ENCODE measurements at places on chromosomes 16 and 17.

- peak; percentile 52 for DNase-seq
Observed at GRCh38 chr17:7842380-7843256, 8.6 kb downstream of the KDM6B start.

- DNase-seq: no peak
Observed at GRCh38 chr17:74855323-74855722, 4.4 kb downstream of the GRIN2C start.

- DNase-seq: no peak
Observed at GRCh38 chr17:12320286-12320685, 299.6 kb downstream of the MAP2K4 start.

DNA sequence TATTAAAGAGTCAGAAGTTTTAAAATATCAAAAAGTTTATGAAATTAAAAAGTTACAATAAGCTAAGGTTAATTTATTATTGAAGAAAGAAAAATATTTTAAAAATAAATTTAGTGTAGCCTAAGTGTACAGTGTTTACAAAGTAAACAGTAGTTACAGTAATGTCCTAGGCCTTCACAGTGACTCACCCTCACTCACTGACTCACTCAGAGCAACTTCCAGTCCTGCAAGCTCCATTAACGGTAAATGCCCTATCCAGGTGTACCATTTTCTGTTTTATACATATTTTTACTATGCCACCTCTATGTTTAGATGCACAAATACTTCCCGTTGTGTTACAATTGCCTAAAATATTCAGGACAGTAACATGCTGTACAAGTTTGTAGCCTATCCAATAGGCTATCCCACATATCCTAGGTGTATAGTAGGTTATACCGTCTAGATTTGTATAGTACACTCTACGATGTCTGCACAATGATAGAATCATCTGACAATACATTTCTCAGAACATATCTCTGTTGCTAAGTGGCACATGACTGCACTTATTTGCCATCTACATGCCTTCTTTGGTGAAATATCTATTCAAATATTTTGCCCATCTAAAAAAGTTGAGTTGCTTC, 67.2 kb upstream of the WSB1 start:
- DNase-seq: no peak

DNA sequence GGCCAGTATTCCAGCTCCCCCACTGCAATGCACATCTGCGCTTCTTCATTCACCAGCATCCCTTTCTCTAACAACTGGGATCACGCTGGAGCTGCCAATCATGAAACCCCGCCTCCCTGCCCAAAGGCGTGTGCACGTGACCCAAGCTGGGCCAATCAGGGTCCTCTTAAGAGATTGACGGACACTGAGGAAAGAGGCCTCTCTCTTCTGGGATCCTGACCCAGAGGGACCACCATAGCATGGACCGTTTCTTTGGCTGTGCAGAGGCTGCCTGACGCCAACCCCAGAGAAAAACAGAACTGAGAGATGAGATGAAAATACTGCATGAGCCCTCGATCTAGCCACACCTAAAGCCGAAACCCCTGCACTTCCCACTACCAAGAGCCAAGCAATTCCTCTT, 32.0 kb downstream of the COTL1 start:
- DNase-seq: peak; percentile 7

GRCh38 chr17:2042390-2042847, 597 bp downstream of the OVCA2 start:
- DNase-seq: peak; percentile 60

DNA sequence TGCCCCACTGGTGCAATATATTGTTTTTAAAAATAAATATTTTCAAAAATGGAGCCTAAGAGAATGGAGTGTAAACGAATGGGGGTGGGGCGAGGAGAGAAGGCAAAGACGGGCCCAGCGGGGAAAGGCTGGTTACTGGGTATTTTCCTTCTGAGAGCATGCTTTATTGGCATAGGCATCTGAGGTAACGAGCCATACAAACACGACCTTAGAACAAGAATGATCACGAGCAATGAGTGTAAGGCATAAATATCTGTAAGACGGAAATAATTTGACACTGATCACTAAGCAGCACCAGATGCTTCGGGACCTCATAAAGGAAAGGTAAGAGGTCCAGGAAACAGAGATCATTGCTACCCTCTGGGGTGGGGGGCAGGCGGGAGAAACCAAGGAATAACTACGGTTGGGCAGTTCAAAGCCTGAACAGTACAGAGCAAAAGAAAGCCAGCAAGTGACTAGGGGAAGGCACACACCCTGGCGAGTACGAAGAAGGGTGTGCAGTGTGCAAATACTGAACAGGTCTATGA, 959 bp downstream of the SSH2 start:
- DNase-seq: peak; percentile 31

GRCh38 chr17:28488533-28489276, 15.3 kb downstream of the SLC13A2 start:
- no peak for DNase-seq

DNA sequence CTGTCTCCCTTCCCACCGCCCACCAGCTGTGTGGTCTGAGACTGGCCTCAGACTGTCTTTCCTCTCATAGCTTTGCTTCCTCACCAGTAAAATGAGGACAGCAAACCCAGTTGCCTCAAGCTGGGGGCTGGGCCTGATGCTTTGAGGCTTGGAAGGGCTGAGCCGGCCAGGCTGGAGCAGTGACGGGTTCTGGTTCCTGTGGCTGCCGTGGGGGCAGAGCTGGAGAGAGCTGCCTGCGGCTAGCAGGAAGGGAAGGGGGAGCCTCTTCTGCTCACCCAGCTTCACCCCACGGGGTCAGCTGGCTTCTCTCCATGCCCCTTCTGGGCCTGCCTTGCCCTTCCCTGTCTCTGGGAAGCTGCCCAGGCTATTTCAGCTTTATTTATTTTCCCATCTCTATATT, 23.7 kb downstream of the LASP1 start:
- no peak for DNase-seq

DNA sequence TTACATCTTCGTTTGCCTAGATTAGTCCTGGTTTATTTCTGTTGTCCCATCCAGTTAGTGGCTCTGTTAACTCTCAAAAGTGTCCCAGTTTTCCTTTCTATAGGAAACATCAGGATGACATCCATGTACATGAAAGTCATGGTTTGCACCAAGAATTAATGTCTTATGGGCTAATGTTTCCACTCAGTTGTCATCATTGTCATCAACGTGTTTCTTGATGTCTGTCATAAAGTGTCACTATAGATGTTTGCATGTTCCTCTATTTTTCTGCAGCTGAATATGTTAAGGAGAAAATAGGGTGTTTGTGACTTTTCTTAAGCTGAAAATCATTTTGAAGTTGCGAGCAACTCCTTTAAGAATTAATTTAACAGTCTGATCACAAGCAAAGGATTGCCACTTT, 567.0 kb downstream of the TMEM114 start:
- DNase-seq: no peak

- no peak for DNase-seq
Observed at GRCh38 chr17:43559161-43559816, 13.1 kb upstream of the ETV4 start.

GRCh38 chr17:37568350-37569053, 40.7 kb downstream of the SYNRG start:
- DNase-seq: no peak

DNA sequence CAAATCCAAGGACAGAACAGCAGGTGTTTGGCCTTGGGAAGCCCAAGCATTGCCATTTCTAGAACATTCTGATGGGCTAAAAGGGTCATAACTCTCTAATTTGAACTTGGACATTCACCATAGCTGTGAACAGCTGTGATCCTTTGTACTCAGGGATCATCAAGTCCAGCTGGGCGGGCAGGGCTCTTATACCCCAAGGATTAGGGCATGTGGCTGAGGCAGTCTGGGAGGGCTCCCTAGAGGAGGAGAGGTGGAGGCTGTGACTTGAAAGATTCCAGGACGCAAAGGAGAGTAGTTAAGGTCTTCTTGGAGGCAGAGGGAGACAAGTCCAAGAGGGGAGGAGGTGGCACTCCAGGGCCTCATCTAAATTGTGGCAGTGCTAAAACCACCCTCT, 233.1 kb upstream of the GSE1 start:
- DNase-seq: no peak

GRCh38 chr17:57569021-57569420, 176.1 kb downstream of the CCDC182 start:
- no peak for DNase-seq

- DNase-seq: no peak
Observed at GRCh38 chr17:78231991-78232858, 794 bp downstream of the TMEM235 start.

DNA sequence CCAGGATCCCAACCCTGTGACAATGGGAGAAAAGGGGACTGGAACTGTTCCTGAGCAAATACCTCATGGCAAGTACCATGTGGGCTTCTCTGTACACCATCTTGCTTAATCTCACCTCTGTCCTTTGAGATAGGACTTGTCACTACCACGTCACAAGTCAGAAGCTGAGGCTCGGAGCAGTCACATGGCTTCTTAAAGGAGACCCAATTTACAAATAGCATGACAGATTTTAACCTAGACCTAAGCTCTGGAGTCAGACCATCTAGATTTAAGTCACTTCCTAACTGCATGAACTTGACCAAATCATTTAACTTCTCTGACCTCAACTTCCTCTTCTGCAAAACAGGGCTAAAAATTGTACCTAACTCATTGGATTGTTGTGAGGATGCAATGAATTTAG, 36.0 kb upstream of the CCL1 start:
- no peak for DNase-seq

GRCh38 chr16:47617732-47618131, 156.6 kb downstream of the PHKB start:
- no peak for DNase-seq

DNA sequence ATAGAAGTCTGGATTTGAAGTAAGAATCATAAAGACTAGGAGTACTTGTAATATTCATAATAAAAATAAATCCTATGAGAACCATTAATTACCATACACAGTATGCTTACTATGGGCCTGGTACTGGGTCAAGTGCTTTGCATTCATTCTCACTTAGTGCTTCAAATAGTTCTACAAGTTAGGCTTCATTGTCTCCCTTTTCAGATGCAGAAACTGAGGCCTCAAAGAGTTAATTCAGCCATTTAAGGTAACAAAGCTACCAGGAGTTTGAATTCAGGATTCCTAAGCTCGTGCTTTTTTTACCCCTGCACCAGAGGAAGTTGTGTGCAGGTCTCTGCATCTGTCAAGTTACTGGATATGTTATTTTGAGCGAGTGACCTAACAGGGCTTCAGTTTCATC, 1098.4 kb upstream of the EEF2KMT start:
- no peak for DNase-seq

DNA sequence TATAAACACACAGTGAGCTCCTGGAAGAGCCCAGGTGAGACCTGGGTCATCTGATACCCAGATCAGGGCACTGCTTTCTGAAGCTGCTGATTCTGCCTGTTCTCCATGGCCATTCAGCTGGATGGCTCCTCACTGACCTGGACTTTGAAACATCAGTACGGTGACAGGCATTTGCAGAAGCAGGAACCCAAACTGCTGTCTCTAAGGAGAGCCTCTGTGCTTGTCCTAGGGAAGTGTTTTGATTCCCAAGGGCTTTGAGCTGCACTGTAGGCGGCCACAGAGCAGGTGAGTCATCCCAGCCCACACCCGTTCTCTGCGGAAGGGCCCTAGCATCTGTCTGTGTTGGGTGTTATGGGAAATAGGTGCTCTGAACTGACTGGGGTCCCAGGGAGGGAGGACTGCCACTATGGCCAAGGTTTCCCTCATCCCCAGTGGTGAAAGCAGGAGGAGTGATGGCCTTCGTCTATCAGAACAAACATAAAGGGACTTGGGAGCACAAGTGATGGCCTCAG, 60.7 kb upstream of the ADCY9 start:
- DNase-seq: no peak

GRCh38 chr17:56305007-56305406, 151.7 kb downstream of the ANKFN1 start:
- no peak for DNase-seq

DNA sequence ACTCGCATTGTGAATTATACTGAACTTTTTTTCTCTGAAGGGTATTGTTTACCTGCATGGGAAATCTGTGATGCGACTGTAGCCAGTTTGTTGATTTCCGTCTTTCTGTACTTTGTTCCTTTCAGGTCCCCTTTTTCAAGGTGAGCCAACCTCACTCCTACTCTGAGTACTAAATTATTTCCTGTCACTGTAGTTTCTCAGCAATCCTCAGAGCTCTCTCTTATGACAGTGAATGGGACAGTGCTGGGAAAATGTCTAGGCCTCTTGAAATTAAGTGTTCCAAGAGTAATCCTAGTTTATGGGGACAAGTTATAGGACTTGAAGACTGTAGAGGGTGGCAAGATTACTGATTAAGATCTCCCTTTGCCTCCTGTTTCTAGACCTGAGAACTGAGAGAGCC, 167.6 kb downstream of the CNTNAP4 start:
- no peak for DNase-seq

- no peak for DNase-seq
Observed at GRCh38 chr17:50329716-50330115, 16.2 kb upstream of the XYLT2 start.

DNA sequence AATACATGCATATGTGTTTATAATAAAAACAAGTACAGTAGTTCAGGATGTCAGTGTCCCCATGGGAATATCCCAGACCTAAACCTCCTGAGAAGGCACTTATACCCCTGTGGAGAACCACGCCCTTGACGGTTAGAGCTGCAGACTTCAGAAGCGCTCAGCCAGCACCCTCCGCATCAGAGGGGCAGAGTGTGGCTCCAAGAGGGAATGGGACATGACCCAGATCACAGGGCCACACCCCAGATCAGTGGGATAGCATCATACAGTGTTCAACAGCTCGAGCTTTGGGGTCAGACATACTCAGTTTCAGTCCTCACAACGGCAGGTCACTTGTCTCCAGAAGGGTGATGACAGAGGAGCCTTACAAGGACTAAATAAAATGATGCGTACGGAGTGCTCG, 45.8 kb upstream of the ZNF423 start:
- DNase-seq: no peak

GRCh38 chr17:50828508-50829170, 6.7 kb upstream of the WFIKKN2 start:
- no peak for DNase-seq

- no peak for DNase-seq
Observed at GRCh38 chr17:50745631-50746030, 21.7 kb downstream of the ANKRD40CL start.

GRCh38 chr16:27749547-27749875, 199.6 kb downstream of the KATNIP start:
- DNase-seq: no peak

- no peak for DNase-seq
Observed at GRCh38 chr17:45101546-45101882, 30.8 kb downstream of the PLCD3 start.

- DNase-seq: no peak
Observed at GRCh38 chr17:79950306-79950705, 85.4 kb downstream of the TBC1D16 start.

GRCh38 chr16:4016658-4017057, 99.6 kb downstream of the ADCY9 start:
- DNase-seq: no peak

- no peak for DNase-seq
Observed at GRCh38 chr17:14119546-14119945, 50.2 kb downstream of the COX10 start.

All from NCI-H1417 (cell line).